ENCODE measurements at places on chromosomes 11 and 22. TPM values are rescaled to one million over a fixed set of nuclear protein-coding genes. Genes with fewer than 3 reads are reported as not detected.

GRCh38 chr11:64697663-64698375 lies 25.2 kb downstream of the NRXN2 start:
- no peak overlapping the region for H3K4me3 ChIP-seq
- no peaks in the 10 kb centered on the region for H3K36me3 ChIP-seq
- H3K27ac ChIP-seq, result no peak overlapping the region

DNA sequence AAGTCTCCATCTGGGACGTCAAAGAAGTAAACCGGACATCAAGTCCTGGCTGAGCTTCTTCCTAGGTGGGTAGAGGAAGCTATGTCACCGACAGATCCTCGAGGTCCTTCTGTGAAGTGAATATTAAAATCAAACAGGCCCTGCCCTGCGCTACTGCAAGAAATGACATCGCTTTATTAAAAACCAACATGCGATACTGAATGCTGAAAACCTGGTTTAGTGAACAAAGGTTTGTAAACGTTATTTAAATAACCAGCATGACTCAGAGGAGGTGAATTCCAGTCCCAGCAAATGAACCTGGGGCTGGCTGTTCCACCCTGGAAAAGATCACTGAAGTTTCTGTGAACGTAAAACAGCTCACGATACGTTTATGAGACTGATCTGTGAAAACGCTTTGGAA lies 645 bp downstream of the RTCB start:
- peaks cover 6% of the 10 kb centered on the region for H3K4me1 ChIP-seq
- peak overlapping the region; percentile 47 for H3K27ac ChIP-seq

DNA sequence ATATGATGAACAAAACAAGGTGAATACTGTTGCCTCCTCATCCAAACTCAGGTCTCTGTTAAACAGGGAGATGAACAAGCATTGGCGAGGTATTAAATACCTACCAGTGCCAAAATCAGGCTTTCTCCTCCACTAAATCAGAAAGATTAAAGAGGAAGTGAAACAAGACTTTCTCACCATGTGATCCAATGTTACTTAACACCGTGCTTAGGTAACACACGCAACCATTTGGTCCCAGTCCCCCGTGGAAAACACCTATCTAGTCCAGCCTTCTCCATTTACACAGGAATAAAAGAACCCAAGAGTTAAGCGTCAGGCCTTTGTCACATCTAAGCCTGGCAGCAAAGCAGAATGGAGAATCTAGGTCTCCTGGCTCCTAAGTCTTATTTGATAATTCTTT lies 34.5 kb downstream of the TENM4 start:
- H3K36me3 ChIP-seq, result no peaks in the 10 kb centered on the region
- H3K27me3 ChIP-seq, result no peaks in the 10 kb centered on the region
- peaks cover 25% of the 10 kb centered on the region for H3K4me1 ChIP-seq
- no peak overlapping the region for H3K27ac ChIP-seq
- DNase-seq, result no peak
- H3K4me3 ChIP-seq, result no peak overlapping the region

DNA sequence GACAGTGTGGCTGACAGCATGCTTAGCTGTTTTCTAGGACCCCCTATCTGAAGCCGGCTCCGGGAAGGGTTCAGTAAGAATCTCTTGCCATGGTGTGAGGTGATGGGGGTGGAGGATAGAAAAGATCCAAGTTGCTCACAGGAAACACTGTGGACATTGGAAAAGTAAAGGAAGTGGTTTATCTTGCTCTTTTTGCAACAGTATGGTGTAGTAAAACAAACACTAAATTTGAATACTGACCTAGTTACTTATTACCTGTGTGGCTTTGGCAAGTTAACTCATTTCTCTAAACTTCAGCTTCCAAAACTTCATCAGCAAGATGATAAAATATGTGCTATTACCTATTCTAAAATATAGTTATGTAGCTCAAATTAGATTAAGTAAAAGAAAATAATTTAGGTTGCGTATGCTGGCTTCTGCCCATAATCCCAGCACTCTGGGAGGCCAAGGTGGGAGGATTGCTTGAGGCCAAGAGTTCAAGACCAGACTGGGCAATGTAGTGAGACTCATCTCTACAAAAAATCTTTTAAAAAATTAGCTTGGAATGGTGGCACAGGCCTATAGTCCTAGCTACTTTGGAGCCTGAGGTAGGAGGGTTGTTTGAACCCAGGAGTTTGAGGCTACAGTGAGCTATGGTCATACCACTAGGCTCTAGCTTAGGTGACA lies 51.6 kb upstream of the APOA1 start:
- peaks cover 29% of the 10 kb centered on the region for H3K36me3 ChIP-seq
- no peak overlapping the region for H3K27ac ChIP-seq
- H3K4me1 ChIP-seq, result no peaks in the 10 kb centered on the region
- no peak overlapping the region for H3K4me3 ChIP-seq
- no peak for DNase-seq
- H3K27me3 ChIP-seq, result no peaks in the 10 kb centered on the region

DNA sequence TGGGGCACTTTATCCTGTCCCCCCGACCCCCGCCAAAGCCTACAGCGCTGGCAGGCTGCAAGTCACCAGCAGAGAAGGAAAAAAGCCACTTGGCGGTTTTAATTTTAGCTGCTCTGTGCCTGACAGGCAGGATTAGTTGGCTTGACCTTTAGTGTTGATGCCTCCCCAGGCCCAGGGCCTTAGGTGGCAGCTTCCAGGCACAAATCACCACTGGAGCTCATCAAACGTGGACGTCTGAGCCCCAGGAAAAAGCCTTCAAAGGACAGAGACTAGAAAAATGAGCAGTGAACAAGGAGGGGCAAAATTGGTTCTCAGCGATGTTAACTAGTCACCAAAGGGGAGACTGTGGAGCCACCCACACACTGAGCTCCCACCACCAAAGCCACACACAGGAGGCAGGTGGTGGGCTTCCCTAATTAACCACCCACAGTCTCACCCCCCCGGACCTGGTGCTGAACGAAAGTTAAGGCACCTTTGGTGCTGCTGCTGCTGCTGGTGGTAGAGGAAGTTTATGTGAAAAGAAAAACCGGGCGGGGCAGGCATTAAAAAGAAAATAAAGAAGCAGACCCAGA lies 4.4 kb upstream of the PYGM start:
- H3K4me1 ChIP-seq, result peaks cover 16% of the 10 kb centered on the region
- no peak for DNase-seq
- no peaks in the 10 kb centered on the region for H3K27me3 ChIP-seq
- H3K36me3 ChIP-seq, result peaks cover 62% of the 10 kb centered on the region

- H3K27ac ChIP-seq, result no peak overlapping the region
- no peaks in the 10 kb centered on the region for H3K27me3 ChIP-seq
- H3K36me3 ChIP-seq, result no peaks in the 10 kb centered on the region
- DNase-seq, result peak; percentile 53
- H3K4me1 ChIP-seq, result no peaks in the 10 kb centered on the region
- peak overlapping the region; percentile 89 for H3K4me3 ChIP-seq
Observed at GRCh38 chr22:25447067-25447685, 117.3 kb upstream of the GRK3 start.

- no peak overlapping the region for H3K4me3 ChIP-seq
- no peaks in the 10 kb centered on the region for H3K27me3 ChIP-seq
- DNase-seq, result no peak
- H3K36me3 ChIP-seq, result no peaks in the 10 kb centered on the region
- H3K4me1 ChIP-seq, result peaks cover 19% of the 10 kb centered on the region
Observed at GRCh38 chr11:75470476-75471080, 37.6 kb upstream of the KLHL35 start.

DNA sequence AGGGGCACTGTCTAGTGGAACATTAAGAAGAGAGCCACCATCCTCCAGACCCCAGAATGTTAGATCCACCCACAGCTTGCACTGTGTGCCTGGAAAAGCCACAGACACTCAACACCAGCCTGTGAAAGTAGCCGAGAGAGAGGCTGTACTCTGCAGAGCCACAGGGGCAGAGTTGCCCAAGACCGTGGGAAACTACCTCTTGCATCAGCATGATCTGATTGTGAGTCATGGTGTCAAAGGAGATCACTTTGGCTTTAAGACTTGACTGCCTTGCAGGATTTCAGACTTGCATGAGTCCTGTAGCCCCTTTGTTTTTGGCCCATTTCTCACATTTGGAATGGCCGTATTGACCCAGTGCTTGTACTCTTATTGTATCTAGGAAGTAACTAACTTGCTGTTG lies 115.9 kb upstream of the CCDC179 start:
- no peak for DNase-seq
- H3K36me3 ChIP-seq, result peaks cover 33% of the 10 kb centered on the region
- no peaks in the 10 kb centered on the region for H3K4me1 ChIP-seq
- H3K4me3 ChIP-seq, result no peak overlapping the region
- H3K27ac ChIP-seq, result no peak overlapping the region

- H3K4me1 ChIP-seq, result peaks cover 4% of the 10 kb centered on the region
- H3K36me3 ChIP-seq, result no peaks in the 10 kb centered on the region
- no peak overlapping the region for H3K27ac ChIP-seq
- DNase-seq, result no peak
- no peaks in the 10 kb centered on the region for H3K27me3 ChIP-seq
- H3K4me3 ChIP-seq, result peak overlapping the region; percentile 73
Observed at GRCh38 chr22:37677493-37677974, 2.1 kb downstream of the LGALS1 start.

DNA sequence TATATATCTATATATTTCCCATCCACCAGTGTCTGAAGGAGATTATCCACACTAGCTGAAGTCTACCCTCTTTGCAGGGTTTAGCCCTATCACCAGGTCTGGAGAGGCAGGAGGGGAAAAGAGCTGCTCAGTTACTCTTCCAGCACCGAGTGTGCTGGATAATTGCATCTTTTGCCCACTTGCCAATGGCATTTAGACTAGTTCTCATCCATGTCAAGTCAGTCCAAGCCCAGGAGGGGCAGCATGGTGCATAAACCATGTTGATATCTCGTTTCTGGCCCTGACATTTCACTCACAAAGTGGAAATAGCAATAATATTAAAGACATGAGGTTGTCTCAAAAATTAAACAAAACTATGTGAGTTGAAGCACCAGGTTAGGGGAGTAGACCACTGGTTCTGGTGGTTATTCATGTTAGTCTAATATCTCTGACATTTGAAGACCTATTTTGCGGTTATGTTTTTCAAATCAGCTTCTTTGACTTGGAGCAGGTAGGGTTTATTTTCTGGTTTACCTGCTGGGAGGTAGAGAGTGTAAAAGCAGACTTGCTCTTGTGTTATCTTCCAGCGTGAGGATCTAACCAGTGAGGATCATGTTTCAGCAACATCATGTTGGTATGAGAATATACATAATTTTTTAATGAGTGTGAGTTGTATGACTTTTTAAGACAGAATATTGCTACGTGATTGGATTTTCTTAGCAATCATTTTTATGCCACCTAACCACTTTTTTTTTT lies 273.2 kb upstream of the KIRREL3 start:
- H3K36me3 ChIP-seq, result no peaks in the 10 kb centered on the region
- no peak overlapping the region for H3K4me3 ChIP-seq
- no peaks in the 10 kb centered on the region for H3K4me1 ChIP-seq
- no peak overlapping the region for H3K27ac ChIP-seq

- H3K27me3 ChIP-seq, result no peaks in the 10 kb centered on the region
- no peaks in the 10 kb centered on the region for H3K36me3 ChIP-seq
- H3K4me1 ChIP-seq, result no peaks in the 10 kb centered on the region
Observed at GRCh38 chr11:50037251-50037650, 4.6 kb downstream of the OR4C45 start.

DNA sequence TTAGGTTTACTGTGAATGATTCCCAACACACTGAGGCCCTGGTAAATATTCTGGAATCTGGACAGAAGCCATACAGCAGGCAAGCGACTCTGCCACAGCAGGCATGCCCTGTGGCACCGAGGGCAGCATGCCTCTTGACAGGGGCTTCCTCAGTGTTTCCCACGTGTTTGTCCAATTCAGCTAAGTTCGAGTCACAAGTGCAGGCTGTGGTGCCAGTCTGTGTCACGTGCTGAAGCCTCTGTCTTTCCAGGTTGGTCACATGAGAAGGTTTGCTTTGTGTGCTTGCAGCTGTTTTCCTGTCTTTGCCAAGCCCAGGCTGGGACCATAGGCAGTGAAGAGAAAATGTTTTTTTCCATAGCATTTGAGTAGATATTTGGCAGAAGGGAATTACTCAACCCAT lies 2.4 kb upstream of the PPFIBP2 start:
- no peaks in the 10 kb centered on the region for H3K36me3 ChIP-seq
- no peak for DNase-seq
- H3K27ac ChIP-seq, result no peak overlapping the region
- peaks cover 27% of the 10 kb centered on the region for H3K4me1 ChIP-seq
- H3K27me3 ChIP-seq, result peaks cover 7% of the 10 kb centered on the region

GRCh38 chr11:86559311-86559945 lies 113.0 kb downstream of the ME3 start:
- no peak for DNase-seq
- peaks cover 3% of the 10 kb centered on the region for H3K4me1 ChIP-seq
- no peaks in the 10 kb centered on the region for H3K27me3 ChIP-seq
- no peak overlapping the region for H3K4me3 ChIP-seq
- H3K27ac ChIP-seq, result no peak overlapping the region

DNA sequence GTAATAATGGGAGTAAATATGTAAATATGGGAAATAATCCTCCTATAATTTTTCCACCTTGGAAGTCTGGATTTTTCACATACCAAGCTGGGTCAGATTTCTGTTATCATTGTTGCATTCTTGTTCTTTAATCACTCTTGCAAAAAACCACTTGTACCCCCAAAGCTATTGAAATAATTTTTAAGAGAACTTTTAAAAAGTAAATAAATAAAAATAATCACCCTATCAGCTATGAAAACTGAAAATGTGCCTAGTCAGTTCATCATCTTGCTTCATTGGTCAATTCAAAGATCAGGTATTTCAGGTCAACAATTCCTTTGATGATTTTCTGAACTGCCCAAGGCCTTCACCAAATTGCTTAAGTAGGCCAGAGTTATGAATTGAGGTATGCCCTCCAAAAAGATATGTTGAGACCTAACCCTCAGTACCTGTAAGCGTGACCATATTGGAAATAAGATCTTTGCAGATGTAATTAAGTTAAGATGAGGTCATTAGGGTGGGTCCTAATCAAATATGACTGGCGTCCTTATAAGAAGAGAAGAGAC lies 95.8 kb downstream of the PIWIL4 start:
- no peak overlapping the region for H3K4me3 ChIP-seq
- H3K27me3 ChIP-seq, result no peaks in the 10 kb centered on the region
- H3K27ac ChIP-seq, result no peak overlapping the region
- no peak for DNase-seq
- peaks cover 39% of the 10 kb centered on the region for H3K36me3 ChIP-seq
- no peaks in the 10 kb centered on the region for H3K4me1 ChIP-seq

GRCh38 chr11:14500181-14500651 lies 605 bp upstream of the COPB1 start:
- DNase-seq, result peak; percentile 60
- no peaks in the 10 kb centered on the region for H3K4me1 ChIP-seq
- peaks cover 48% of the 10 kb centered on the region for H3K36me3 ChIP-seq
- peak overlapping the region; percentile 98 for H3K4me3 ChIP-seq
- peak overlapping the region; percentile 83 for H3K27ac ChIP-seq
- no peaks in the 10 kb centered on the region for H3K27me3 ChIP-seq

DNA sequence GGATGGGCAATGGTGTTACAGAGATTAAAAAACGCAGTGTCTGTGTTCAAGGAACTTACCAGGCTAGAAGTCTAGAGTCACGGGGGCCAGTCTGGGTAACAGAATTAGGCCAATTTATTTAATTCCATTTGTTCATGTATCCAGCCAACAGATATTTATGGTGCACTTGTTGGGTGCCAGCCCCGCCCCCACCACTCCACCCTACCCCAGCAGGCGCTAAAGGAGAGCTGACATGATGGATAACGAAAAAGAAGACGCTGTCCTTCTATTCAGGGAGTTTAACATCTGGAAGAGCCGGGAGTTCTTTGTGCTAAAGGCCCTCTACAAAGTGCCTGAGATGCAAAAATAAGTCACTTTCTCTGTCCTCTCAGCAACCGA lies 1.1 kb upstream of the BMAL1 start:
- H3K27ac ChIP-seq, result no peak overlapping the region
- no peaks in the 10 kb centered on the region for H3K36me3 ChIP-seq
- no peak for DNase-seq
- peak overlapping the region; percentile 81 for H3K4me3 ChIP-seq
- H3K4me1 ChIP-seq, result peaks cover 5% of the 10 kb centered on the region
- H3K27me3 ChIP-seq, result peaks cover 89% of the 10 kb centered on the region

The SCGB1D2 gene
- total RNA-seq, result not detected

The MUC5AC gene
- total RNA-seq, result not detected

The PHOX2A gene
- total RNA-seq, result 0.31 TPM

The FAM83F gene
- 26.1 TPM for total RNA-seq

The ASPHD2 gene
- 7.5 TPM for total RNA-seq

All from endodermal cell (in vitro differentiated cells).